Activated CD4-positive, alpha-beta T cell treated with anti-CD3 and anti-CD28 coated beads, Interleukin-2, amount 50 U/mL, for 48 hours (primary cell): ENCODE measurements at places on chromosomes 2 and 18.

DNA sequence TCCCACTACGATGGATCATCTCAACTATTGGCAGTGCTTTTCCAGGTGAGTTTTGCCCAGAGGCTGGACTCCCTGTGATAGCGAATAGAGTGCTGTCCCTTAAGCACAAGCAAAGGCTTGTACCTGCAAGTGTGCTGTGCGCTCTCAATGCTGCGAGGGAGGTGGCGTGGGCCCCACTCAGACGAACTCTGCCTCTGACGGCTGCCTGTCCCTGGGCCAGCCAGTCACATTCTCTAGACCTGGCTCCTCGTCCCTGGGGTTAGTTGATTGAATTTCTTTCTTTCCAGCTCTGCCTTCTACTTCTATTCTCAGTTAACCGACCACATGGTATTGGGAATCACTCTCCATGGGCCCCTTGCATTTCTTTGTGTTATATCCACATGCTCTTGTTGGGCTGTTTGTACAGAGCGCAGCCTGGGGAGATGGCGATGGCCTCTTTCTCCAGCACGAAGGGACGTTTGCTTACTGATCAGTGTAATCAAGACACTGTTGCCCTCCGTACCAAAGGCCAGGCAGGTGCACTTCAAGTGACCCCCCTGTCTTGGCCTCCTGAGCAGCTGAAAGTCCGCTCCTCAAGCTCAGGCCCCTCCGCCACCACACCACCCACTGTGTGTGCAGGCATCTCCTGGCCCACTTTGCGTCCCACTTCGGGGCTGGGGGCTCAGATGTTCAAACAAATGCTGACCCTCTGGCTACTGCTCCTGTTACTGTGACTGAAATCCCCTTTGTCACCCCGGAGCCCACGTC is 151.3 kb downstream of the ZNF236 start:
- no peak for DNase-seq

DNA sequence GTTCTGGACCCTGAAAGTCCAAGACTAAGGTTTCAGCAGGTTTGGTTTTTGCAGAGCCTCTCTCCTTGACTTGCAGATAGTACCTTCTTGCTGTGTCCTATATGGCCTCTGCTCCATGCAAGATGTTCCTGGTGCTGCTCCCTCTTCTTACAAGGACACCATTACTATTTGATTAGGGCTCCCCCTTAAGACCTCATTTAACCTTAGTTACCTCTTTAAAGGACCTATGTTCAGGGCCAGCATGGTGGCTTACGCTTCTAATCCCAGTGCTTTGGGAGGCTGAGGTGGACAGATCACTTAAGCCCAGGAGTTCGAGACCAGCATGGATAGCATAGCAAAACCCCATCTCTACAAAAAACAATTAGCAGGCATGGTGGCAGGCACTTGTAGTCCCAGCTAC is 179.0 kb downstream of the SLC39A10 start:
- DNase-seq: no peak

- no peak for DNase-seq
Observed at GRCh38 chr18:54389143-54389505, 31.4 kb downstream of the C18orf54 start.

GRCh38 chr2:225637259-225637658 is 237.7 kb downstream of the NYAP2 start:
- DNase-seq: no peak
